NAMALWA (cell line): ENCODE measurements at places on chromosomes 4 and X.

DNA sequence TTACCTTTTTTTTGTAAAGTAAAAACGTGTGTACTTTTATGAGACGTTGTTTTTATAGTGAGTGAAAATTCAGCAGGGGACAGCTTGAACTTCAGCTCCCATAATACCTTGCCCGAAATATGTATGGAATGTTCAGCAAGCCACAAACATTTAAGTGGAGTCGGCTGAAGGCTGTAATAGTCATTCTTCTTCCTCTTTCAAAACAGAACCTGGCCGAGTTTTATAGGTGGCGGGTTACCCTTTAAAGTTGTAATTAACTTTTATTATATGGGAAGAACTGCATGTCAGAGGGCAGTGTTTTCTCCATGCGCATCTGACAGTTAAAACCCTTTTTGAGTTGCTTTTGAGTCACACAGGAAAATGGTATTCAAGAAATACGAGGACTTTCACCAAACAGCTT lies 50.7 kb downstream of the CLDN34 start:
- DNase-seq, result no peak

- DNase-seq, result peak; percentile 44
These were observed 2.8 kb downstream of the SFRP2 start for GRCh38 chr4:153785910-153786721.

DNA sequence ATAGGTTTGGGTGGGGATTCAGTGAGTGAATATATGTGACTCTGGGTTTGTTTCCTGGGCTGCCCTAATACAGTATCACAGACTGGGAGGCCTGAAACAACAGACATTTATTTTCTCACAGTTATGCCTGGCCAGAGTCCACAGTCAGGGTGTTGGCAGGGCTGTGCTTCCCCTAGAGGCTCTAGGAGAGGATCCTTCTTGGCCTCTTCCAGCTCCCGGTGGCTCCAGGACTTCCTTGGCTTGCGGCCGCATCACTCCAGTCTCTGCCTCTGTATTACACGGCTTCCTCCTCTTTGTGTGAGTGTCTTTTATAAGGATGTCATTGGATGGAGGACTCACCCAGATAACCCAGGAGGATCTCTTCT lies 5.2 kb upstream of the JAKMIP1 start:
- no peak for DNase-seq

DNA sequence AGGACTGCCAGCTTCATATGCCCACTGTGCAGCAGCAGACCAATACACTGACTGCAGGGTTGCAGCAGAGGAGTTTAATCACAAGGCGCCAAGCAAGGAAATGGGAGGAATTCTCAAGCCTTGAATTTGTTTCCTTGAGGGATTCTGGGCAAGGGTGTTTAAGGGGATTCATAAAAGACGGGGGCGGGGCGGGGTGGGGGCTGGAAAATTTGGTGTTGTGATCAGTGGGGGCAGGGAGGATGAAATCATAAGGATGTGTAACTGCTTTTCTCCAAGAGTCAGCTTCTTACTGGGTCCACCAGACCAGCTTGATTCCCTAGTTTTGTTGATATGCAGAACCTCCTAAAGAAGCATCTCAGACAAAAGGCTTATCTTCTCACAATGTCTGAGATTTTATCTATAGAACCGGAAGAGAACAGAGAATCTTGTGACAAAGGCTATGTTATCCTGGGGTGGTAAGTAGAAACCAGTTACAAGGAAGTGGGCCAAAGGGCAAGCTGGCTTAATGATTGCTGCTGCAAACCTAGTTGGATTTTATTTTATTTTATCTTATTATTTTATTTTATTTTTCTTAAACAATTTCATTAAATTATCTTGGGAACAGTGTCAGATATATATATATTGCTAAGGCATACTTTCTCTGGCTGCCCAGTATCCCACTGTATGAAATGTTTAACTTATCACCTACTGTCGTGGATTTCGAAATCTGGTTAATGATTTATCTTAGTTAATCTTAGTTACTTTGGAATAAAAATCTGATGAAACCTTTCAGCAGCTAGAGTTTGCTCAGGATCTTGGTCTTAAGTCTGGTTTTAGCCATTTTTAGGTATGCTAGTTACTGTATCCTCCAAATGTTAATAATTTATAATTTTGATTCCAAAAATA lies 276.4 kb downstream of the RPA4 start:
- DNase-seq, result no peak

DNA sequence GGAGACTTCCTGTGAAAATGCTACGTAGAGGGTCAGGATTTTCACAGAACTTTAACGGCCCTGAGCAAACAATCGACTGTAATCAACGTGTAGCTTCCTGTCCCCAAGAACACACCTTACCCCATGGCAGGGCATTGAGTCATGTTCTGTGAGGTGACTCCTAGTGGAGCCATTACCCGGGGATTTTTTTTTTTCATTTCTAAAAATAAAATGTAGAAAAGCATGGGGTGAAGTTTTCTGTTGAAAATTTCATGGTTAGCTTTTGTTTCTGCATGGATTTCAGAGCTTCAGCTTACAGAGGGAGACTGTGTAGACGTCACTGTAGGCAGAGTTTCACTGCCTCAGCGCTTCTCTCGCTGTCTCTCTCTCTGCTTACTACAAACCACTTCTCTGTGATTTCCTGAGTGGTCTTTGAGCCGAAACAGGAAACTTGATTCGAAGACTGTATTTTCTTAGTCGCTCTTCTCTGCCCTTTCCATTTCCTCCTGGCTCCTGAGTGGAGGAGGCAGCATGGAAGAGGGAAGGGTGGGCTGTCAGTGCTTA lies 111.7 kb downstream of the NFKB1 start:
- DNase-seq, result no peak

- no peak for DNase-seq
These were observed 57.2 kb downstream of the TRIM2 start for GRCh38 chr4:153261461-153261860.

- DNase-seq, result no peak
These were observed 68.3 kb downstream of the LARP7 start for GRCh38 chr4:112704991-112705845.

DNA sequence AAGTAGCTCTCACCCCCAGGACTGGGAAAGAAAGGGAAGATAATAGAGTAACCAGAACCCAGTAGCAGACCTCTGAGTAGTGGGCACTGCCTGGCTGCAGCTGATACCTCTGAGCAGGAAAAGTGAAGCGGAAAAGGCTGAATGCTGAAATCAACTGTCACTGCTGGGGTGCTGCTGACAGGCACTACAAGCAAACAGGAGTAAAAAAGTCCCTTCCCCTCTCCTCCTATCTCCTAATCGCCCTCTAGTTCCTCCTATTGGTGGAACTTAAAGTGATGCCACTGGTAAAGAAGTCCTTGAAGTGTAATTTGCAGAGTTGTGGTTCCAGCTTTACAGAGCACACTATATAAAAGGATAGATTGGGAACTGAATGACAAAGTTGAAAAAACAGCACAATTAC lies 32.8 kb upstream of the GLRB start:
- DNase-seq, result peak; percentile 17

DNA sequence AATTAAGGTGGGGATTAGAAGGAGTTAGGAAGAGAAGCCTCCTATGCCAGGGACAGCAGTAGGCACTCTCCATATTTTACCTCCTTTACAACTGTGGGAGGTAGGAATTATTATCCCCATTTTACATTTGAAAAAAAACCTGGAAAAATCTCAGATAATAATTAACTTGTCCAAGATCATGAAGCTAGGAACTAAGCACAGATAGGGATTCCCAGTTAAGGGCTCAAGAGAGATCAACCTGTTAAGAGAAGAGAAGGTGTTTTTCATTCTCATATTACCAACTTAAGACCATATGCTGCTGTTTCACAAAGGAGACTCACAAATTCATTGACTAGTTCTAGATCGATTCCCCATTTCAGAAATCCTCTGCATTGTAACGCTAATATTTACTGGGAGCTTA lies 16.1 kb upstream of the FAM47E start:
- DNase-seq, result no peak
